ENCODE measurements at places on chromosomes 7 and 10. TPM values are rescaled to one million over a fixed set of nuclear protein-coding genes. Genes with fewer than 3 reads are reported as not detected.

RBM20 gene
- 0.13 TPM for total RNA-seq

GARIN1A gene
- 0.89 TPM for total RNA-seq

LYZL1 gene
- not detected for total RNA-seq

RASA4B gene
- total RNA-seq, result 1.1 TPM

ASZ1 gene
- total RNA-seq, result not detected

CAMK1D gene
- 0.13 TPM for total RNA-seq

GDF10 gene
- 0.22 TPM for total RNA-seq

SPDYE16 gene
- total RNA-seq, result not detected
